ENCODE measurements at places on chromosomes 5 and 9.

GRCh38 chr9:23821375-23822181 is 4.5 kb downstream of the ELAVL2 start:
- DNase-seq: no peak

GRCh38 chr5:172114875-172115422 is 73.1 kb downstream of the STK10 start:
- DNase-seq: peak; percentile 98

- no peak for DNase-seq
Measured at GRCh38 chr5:153118018-153118417, 372.5 kb upstream of the GRIA1 start.

DNA sequence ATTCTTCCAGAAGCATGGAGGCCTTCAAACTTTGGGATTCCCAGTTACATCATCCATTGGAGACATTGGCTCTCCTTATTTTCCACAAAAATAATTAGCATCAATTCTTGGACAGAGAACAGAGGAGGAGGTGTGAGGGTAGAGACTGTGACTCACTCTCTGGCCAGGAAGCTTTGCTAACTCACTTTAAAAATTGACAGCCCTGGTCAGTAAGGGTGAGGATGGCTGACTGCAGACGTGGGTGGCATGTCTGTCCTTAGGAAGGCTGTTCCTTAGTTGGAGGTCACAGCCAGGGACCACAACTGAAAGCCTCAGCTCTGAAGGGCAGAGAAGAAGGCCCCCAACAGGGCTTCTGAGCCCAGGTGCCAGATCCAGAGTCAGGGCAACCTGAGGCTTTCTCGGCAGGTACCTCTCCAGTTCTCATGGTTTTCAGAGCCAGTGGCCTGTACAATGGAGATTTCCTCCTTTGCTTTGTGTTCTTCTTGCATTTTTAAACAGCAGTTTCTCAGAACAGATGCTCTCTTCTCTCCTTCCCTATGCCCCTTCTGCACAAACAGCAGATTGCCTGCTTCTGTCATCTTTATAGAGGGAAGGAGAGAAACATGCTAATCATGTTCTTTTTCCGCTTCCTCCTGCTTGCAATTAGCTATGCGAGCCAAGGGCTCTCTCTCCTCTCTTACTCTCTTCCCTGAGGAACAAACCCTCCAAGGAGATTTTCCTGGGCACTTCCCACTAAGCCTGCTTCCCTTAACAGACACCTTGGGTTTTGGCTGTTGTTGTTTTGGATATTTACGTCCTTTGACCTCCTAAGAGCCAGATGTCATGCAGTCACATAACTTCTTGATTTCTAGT is 92.5 kb upstream of the ZNF366 start:
- DNase-seq: no peak

DNA sequence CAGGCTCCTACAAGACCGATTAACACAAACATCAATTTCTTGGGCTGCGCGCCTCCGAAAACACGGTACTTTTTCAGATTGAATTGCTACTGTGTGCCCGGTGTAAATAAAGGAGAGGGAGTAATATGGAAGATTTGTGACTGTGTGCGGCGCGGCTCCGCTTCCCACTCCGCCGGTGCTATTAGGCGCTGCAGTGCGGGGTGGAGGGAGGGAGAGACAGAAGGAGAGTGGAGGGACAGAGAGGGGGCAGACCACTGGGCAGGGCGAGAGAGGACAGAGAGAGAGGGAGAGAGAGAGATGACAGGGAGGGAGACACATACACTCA is 24.7 kb upstream of the RNU6ATAC start:
- no peak for DNase-seq

DNA sequence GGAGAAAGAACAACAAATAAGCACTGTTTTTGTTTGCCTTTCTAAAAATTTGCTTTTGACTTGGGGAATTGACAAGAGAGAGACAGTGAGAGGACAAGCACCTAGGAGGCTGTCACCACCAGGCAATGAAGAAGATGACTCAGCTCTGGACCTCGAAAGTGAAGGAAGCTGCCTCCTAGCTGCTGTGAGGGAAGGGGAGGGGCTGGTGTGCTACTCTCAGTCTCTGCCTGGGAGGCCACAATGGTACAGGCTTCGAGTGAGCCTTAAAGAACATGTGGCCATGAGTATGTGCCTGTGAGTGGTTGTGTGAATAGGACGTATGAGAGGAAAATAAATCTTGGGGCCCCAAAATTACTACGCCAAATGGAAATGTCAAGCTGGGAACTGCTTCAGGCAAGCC is 7.1 kb upstream of the PLK2 start:
- DNase-seq: peak; percentile 85

DNA sequence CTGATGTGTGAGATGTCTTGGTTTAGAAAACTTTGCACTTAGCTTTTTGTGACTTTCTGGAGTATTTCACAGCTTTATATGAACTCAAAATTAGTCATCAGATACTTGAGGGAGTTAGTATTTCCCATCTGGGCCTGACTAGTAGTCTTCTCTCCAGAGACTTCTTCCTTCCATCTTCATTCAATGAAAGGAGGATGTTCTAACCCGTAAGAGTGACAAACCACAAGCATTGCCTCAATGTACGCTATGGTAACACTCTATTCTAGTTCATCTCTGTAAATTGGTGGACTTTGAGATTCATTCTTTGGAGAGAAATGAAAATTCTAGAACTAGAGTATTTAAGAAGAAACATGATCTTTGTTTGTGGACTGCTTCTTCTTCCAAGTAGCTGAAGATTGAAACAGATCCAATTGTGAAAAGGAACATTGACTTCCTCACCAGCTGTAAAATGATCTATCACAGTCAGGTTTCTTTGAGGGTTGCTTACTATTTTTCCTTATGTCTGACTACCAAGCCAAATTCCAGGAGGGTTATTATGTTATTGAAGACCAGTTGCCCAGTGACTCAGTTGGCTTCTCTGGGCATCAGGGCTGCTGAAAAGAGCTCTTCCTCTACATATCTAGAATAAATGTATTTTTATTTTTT is 157.6 kb downstream of the SLC12A2 start:
- DNase-seq: no peak

Measured in MV-4-11 (cell line).